NCI-H82 (cell line): ENCODE measurements at places on chromosomes 5 and 9.

GRCh38 chr5:73213566-73213998 lies 40.6 kb downstream of the TMEM174 start:
- DNase-seq, result no peak

GRCh38 chr9:114290561-114290986 lies 32.3 kb upstream of the ORM1 start:
- DNase-seq, result no peak

GRCh38 chr5:60586307-60586901 lies 113.6 kb downstream of the DEPDC1B start:
- DNase-seq, result no peak

DNA sequence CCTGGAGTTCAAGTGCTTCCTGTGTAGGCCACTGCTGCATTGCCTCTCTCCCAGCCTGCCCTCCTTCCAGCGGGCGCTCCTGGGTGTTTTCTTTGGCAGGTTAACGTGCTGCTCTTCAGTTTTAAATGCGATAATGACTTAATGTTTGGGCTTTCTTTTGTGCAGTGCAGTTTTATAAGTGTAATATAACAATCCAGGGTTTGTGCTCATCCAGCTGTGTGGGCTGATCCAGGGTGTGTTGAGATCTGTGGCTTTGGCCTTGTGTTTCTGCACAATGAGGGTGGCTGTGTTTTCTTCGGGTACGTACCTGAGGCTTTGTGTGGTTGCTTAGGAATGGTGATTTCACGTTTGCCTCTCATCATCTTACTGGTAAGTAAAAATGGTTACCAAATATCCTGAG lies 50.6 kb downstream of the PCSK5 start:
- DNase-seq, result no peak
